Foreskin keratinocyte (primary cell): ENCODE measurements at places on chromosomes 7 and 10. TPM values are rescaled to one million over a fixed set of nuclear protein-coding genes. Genes with fewer than 3 reads are reported as not detected.
A peak's percentile ranks its signal among the peaks of the same experiment; 100 is the strongest.

DNA sequence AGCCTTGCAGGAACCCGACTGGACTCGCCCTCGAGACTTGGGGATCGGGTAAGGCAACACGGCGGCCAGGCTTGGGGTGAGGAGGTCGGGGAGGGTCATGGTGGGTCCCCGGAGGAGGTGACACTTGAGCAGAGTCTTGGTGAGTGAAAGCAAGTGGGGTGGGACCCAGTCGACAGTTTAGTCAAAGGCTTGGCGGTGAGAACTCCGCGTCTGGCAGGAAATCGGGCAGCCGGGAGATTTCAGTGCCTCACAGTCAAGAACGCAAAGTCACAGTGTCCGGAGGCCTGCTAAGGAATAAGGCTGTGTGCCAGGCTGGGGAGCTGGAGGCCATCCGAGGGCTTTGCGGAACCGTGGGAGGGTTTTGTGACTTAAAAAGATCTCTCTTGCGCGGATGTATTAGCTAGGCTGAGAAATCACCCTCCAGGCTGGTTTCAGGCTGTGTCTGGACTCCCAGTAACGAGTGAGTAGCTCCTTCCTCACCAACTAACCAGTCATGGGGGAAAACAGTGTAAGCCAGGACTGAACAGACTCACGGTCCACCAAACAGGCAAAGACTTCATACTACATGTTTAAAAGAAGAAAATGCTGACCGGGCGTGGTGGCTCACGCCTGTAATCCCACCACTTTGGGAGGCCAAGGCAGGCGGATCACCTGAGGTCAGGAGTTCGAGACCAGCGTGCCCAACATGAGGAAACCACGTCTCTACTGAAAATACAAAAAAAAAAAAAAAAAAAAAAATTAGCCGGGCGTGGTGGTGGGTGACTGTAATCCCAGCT is 613 bp downstream of the AP5Z1 start:
- peak; percentile 33 for DNase-seq

- no peak for DNase-seq
Observed at GRCh38 chr7:104838537-104839299, 175.3 kb upstream of the KMT2E start.

DNA sequence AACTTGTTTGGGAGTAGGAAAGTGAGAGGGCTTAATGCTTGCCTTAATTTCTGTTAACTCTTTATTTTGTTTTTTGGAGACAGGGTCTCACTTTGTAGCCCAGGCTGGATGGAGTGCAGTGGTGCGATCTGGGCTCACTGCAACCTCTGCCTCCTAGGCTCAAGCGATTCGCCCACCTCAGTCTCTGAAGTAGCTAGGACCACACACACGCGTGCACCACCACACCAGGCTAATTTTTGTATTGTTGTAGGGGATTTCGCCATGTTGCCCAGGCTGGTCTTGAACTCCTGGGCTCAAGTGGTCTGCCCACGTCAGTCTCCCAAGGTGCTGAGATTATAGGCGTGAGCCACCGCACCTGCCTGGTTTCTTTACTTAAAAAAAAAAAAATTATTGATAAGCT is 1.9 kb downstream of the PPP2R2D start:
- DNase-seq = no peak

GRCh38 chr10:22849077-22849805 is 78.6 kb upstream of the ARMC3 start:
- DNase-seq = peak; percentile 4

- no peak for DNase-seq
Observed at GRCh38 chr10:29699621-29700020, 64.8 kb upstream of the SVIL start.

- DNase-seq = no peak
Observed at GRCh38 chr7:127758105-127758504, 106.1 kb downstream of the SND1 start.

DNA sequence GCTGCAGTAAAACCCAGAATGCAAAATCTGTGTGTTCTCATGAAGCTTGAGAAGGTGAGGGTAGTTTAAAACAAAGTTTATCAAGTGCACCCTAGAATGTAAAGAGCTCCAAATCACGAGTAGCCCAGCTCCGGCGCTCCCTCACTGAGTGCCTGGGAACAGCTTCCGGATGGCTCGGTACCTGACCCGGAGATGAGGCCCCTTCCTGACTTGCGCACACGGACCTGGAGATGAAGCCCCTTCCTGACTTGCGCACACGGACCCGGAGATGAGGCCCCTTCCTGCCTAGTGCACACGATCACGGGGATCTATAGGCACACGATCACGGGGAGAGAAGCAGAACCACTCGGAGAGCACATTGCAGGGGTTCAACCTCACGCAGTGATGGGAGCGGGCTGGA is 322.1 kb upstream of the RNF32 start:
- DNase-seq = no peak

DNA sequence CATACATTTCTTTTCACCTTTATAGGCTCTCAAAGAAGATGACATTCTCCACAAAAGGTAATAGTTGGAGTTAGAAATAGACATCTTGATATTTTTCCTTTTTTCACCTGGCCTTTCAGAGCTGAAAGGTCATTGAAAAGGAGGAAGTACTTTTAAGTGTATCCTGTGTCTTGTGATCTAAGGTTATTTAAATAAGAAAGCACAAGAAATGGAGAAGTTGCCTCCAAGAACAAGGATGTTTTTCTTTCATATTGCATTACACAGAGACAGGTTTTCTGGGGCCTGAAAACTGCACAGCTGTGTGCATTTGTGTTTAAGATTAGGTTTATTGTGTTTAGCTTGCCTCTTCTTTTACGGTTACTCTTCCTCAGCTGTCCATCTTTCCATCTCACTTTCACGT is 103.4 kb upstream of the SEMA3D start:
- no peak for DNase-seq

- DNase-seq = no peak
Observed at GRCh38 chr10:1094112-1095057, 38.2 kb downstream of the WDR37 start.

The NUDT13 gene
- 1.3 TPM in 2 replicates for polyA plus RNA-seq

The HYAL4 gene
- polyA plus RNA-seq = 0.10 TPM in 1 of 2 replicates, not detected in the other

The ZP3 gene
- polyA plus RNA-seq = 9.8 and 10.3 TPM in 2 replicates
